ENCODE measurements at places on chromosomes 3 and 15.

- peak; percentile 90 for DNase-seq
Measured at GRCh38 chr3:72347819-72348319, 500.4 kb downstream of the SHQ1 start.

- no peak for DNase-seq
Measured at GRCh38 chr3:131360191-131360755, 21.3 kb upstream of the NUDT16 start.

GRCh38 chr3:28099296-28099695 lies 142.1 kb upstream of the CMC1 start:
- no peak for DNase-seq

GRCh38 chr3:134619884-134620445 lies 30.9 kb downstream of the KY start:
- DNase-seq: no peak

- peak; percentile 68 for DNase-seq
Measured at GRCh38 chr3:172562871-172563865, 39.9 kb upstream of the TNFSF10 start.

DNA sequence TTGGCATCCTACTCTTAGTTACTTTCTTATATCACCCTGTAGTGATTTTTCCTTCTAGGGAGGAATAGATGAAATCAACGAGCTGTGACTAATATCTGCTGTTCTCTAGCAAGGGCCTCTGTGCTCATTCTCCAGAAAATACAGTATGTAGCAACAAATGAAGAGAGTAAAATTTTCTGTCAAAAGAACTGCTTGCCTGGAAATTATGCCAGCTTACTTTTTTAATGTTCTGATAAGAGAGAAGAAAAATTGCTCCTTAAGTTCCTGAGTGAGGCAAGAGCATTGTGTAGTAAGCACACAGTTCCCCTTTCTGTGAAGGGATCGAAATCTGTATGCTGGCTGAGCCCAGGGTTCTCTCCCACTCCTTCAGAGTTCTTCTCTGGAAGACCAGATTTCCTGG lies 51.4 kb upstream of the GK5 start:
- DNase-seq: peak; percentile 62

DNA sequence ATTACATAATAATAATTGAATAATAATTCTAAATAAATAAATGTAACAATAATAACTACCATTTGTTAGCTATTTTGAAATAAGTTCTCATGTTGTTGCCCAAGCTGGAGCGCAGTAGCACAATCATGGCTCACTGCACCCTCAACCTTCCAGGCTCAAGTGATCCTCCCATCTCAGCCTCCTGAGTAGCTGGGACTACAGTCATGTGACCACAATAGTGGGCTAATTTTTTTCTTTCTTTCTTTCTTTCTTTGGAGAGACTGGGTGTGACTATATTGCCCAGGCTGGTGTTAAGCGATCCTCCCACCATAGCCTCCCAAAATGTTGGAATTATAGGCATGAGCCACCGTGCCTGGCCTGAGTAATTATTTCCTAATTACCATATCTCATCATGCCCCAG lies 30.9 kb upstream of the KCNMB3 start:
- DNase-seq: no peak

GRCh38 chr3:195236801-195237570 lies 34.0 kb downstream of the XXYLT1 start:
- DNase-seq: no peak

DNA sequence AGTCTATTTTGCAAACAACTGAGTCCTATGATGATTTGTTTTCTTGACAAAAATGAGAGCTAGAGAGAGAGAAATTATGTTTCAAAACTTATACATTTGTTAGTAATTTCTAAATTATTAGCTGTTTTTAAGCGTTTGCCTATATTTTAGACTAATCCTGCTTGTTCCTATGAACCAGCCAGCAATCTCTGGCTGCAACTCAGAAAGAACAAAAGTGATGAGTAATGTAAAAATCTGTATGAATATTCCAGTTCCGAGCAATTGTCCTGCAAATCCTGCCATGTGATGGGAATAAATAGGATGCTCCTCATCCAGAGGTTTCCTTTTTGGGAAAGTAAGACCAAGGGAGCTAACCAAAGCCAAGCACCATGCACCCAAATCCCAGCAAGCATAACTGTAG lies 228.3 kb upstream of the GBE1 start:
- DNase-seq: no peak

All from GF-D8 (cell line).